Colonic mucosa (tissue), 4 donors: ENCODE measurements at places on chromosomes 6 and 20. TPM values are rescaled to one million over a fixed set of nuclear protein-coding genes. Genes with fewer than 3 reads are reported as not detected.

DNA sequence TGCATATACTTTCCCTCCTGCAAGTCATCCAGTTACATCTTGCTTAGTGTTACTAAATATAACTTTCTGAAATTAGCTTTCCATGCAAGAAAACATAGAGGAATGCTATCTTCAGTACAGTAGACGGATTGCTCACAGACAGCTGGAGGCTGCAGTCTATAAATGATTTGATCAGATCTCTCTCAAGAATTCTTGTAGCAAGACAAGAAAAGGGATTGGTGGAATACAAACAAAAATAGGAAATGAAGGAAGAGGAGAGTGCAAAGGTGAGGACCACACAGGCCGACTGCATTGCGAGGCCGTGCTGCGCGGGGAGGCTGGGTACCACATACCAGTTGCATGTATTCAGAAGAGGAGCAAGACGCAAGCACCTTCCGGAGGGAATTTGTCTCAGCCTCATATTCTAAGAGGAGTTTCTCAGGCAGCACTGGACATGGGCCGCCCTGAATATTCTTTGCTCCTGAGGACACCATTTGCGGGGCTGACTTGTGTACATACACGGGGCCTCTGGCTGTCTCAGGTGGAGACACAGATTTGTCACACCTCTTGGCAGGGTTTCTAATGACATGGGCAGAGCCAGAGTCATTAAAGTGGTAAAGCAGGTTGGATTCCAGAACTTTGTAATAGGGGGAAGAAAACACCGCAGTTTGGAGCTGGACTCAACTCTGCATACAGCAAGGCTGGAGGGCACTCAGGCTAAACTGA lies 22.7 kb upstream of the KIF25 start:
- DNase-seq, result peak; percentile 79

GRCh38 chr6:32553037-32553742 lies 23.1 kb upstream of the HLA-DRB5 start:
- DNase-seq, result no peak

- DNase-seq, result no peak
Observed at GRCh38 chr6:168778201-168778600, 337.2 kb downstream of the SMOC2 start.

Gene SRPK1
- total RNA-seq, result 89.4 TPM

Gene NPEPL1
- total RNA-seq, result 20.6 TPM

Gene OOEP
- not detected for total RNA-seq
